ENCODE measurements at places on chromosomes 1 and 21.

DNA sequence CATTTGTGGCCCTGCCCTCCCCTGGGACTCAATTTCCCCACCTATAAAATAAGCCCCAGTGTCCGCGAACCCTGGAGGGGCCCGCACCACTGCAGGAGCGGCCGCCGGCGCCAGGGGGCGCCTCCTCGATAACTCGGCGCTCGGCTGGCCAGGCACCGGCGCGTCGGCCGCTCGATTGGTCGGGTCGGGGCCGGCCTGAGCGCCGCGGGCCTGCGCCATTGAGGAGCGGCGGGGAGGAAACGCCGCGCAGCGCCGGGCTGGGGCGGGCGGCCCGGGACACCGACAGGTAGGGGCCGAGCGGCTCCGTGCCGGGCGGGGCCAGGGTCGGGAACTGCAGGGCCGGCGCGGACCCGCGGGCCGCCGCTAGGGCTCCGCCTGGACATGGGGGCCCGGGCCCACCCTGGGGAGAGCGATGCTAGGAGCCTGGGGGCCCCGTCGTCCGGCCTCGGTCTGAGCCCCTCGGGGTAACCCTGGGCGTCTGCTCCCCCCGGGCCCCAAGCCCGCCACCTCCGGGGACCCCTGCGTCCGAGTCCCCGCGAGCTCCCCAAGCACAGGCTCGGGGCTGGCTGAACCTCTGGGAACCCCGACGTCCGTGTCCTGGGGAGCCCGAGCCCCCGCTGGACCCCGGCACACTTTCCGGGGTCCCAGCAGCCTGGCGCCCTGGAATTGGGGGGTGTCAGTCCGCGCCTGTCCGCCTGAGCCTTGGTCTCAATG, at the start of gene VPS13D:
TSS of gene VPS13D (plus strand) at position 196 of the 714 bp plus-strand sequence. CDS start 4,237 bp downstream, outside the sequence.
- DNase-seq = peak; percentile 68

- DNase-seq = no peak
Observed at GRCh38 chr1:223401873-223402789, 8.9 kb downstream of the CCDC185 start.

DNA sequence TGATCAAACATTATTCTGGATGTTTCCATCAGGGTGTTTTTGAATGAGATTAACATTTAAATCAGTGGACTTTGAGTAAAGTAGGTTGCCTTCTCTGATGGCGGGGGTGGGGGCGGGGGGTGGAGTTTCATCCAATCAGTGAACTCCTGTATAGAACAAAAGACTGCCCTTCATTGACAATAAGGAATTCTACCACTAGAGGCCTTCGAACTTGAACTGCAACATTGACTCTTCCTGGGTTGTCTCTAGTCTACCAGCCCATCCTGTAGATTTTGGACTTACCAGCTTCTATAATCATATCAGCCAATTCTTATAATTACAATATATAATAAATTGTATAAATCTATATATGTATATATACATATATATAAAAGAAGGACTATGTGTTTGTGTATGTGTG, 520.4 kb upstream of the CXADR start:
- DNase-seq = no peak

DNA sequence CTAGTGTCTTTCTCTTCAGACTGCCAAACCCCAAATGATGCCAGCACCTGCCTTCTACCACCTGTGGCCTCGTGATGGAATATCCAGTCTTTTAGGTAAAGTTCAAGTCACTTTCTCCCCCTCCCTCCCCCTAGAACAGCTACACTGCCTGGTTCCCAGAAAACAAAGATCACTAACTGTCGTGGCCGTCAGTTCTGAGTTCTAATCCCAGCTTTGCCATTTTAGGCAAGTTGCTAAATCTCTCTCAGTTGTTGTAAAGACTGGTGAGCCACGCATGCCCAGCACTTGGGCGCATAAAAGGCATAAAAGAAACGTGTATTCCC, 648 bp upstream of the TRAPPC3 start:
- no peak for DNase-seq

- DNase-seq = no peak
Observed at GRCh38 chr1:80779275-80779674, 1021.5 kb upstream of the ADGRL2 start.

- DNase-seq = no peak
Observed at GRCh38 chr1:217534566-217534965, 96.3 kb downstream of the GPATCH2 start.

DNA sequence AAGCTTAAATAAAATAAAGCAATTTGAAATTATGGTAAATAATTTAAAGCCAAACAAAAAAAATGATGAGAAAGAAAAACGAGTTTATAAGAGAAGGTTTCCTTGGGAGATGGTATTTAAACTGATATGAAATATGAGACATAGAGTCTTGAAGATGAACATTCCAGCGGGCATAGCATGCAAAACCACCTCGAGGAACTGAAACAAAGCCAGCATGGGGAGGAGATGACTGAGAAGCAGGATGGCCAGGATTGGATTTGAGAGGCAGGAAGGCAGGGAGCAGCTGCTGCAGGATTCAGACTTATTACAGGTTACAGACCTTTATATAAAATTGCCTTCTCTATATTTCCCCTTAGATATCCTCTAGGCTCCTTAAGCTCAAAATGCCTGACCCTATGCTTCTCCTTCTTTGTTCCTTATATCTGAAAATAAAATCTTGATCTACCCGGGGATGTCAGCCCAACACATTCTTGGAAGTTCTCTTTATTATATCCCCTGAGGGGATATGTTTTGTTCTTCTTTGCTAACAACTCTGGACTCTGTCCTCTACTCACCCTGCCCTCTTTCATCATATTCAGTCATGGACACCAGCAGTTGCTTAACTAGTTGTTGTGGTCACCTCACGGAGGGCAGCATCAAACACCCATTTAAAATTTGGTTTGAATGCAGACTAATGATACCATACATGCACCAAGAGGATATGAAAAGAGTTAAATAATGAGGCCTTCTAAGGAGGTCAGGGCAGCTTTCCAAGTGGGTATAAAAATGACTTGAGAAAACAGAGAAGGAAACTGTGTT, 719.1 kb upstream of the B3GALT2 start:
- no peak for DNase-seq

GRCh38 chr1:36099681-36100341, 11.1 kb downstream of the ADPRS start:
- DNase-seq = peak; percentile 48

DNA sequence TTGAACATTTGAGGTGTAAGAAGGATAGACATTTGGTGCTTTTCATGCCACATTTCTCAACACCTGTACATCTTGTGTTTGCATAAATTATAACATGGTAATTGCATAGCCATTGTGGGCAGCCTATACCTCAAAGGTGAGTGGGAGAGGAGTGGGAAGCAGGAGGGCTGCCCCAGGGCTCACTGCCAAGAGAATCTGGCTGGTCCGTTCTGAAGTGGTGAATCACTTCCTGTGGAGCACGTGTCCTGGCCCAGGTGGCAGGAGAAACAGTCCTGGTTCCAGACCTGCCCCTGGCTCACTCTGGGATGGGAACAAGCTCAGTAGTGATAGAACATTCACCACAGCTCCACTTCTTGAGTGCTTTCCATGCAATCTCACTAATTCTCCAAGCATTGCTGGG, 11.6 kb upstream of the OLFML2B start:
- DNase-seq = no peak

GRCh38 chr1:151193856-151194255, 3.9 kb upstream of the VPS72 start:
- no peak for DNase-seq

DNA sequence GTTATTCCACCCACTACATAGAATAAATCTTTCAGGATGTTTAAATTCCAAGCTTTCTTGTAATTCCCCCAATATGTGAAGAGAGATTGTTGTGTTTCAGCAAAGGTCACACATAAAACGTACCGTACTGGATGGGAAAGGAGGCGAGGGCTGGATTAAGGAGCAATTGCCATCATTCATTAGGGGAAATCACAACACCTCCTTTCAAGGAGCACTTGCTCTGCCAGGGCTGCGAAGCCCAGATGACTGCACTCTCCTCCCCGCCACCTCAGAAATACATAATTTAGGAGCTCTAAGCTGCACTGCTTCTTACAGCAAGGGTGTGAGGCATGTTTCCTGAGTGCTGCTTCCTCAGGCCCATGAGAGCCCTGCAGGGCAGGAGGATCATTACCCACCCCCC, 29.6 kb downstream of the MATN1 start:
- no peak for DNase-seq

- no peak for DNase-seq
Observed at GRCh38 chr1:159228554-159228953, 23.9 kb downstream of the ACKR1 start.

DNA sequence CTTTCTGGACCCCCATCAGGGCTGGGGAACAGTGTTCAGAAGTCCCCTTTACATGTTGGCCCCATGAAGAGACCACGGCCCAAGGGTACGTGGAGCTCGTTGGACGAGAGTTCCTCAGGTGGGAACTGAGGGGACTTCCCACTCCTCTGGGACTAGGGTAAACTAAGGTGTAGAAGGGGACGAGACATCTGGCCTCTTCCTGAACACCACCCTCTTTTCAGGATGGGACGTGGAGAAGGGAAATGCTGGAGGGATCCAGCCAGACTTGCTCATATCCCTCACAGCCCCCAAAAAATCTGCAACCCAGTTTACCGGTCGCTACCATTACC, 2.0 kb downstream of the NAXE start:
- DNase-seq = no peak

- no peak for DNase-seq
Observed at GRCh38 chr1:164983023-164983650, 373.4 kb downstream of the LMX1A start.

DNA sequence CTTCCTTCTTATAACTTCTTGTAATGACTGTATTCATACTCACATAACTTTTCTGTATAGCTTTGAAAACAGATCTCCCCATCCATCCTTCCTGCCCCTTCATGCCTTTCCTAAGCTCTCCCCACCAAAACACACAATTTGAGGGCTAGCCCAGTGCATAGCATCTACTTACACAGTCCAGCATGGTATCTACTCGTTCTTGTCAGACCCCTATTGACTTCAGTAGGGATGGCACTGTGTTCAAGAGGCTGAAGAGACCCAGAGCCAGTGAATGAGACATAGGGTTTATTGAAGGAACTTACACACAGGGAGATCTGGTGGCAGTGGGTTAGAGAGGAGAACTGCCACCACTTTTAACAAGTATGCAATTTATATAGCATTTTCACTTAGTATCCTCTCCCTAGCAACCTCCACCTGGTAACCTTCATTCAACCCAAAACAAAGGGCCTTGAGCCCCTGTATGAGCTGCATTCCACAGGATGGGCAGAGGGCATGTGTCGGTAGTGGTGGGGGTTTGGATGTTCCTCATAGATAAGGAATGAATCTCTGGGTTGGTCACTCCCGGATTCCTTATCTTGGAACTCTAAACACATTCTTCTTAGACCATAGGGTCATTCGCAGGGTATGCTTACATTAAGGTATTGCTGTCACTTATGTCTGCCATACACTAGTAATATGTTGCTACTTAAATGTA, 64.9 kb upstream of the GNG12 start:
- no peak for DNase-seq

- DNase-seq = no peak
Observed at GRCh38 chr21:33608559-33608958, 20.1 kb upstream of the DONSON start.

- no peak for DNase-seq
Observed at GRCh38 chr1:65980237-65980636, 187.5 kb downstream of the PDE4B start.

- DNase-seq = no peak
Observed at GRCh38 chr1:111476761-111477309, 3.1 kb downstream of the C1orf162 start.

GRCh38 chr1:201019321-201019977, 4.1 kb downstream of the KIF21B start:
- peak; percentile 51 for DNase-seq

- DNase-seq = no peak
Observed at GRCh38 chr1:226590614-226591013, 42.0 kb downstream of the STUM start.

DNA sequence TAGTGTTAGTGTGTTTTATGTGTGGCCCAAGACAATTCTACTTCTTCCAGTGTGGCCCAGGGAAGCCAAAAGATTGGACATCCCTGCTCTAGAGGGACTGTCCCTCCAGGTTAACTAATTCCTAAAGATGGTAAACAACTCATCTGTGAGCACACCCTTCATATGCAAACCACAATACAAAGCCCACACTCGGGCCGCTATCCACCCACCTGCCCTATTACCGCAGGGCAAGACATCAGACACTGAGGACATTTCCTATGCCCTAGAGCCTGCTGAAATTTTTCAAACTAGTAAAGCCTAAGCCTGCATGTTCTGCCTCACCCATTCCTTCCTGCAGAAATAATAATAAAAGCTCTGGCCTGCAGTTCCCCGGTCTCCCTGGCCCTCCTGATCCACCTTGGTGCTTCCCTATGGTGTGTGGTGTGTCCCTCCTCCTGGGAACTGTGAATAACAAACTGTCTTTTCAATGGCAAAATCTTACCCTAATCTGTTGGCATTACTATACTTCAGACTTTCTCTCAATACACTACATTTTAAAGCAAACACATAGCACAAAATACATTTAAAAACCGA, 39.3 kb upstream of the NTPCR start:
- DNase-seq = no peak

DNA sequence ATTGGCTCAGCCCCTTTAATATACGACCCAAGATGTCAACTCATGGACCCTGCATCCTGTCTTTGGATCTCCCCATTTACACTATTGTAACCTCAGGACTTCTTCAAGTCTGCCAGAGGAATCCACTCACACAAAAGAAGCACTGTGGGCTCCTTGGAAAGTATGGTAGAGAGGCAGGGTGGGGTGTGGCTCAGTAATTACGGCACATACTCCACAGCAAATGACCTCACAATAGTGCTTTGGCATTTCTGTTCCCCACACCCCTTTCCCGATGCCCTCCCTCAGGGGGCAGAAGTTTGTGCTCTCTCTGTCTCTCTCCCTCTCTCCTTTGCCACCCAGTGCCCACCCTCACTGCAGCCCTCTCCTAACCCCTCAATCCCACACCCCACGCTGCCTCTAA, 27.8 kb upstream of the IFNAR2 start:
- no peak for DNase-seq

DNA sequence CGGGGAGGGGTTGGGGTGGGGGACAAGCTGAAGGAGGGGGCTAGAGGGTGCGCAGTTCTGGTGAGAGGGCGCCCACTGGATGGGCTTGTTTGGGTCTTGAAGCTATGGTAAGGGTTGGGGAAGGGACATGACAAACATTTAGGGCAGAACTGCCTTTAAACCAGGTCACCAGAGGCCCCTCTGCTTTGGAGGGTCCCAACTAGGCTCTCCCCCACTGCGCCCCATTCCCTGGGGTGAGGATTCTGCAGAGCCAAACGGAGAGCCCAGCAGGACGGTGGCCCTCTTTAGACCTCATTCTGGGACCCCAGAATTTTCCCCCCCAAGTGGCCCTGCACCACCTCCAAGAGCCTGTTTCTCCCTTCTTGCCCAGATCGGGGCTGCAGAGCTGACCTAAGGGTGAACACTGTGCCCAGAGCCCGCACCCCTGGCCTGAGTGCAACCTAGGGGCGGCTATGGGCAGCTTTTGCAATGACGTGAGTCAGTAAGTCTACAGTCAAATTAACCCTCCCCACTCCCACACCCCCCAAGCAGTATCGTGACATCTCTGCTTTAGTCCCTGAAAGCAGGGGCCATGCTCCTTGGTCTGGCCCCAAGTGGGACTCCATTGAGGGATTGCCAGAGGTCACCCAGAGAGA, 593.8 kb downstream of the MATN1 start:
- no peak for DNase-seq

- DNase-seq = no peak
Observed at GRCh38 chr1:214719207-214719606, 116.2 kb downstream of the CENPF start.
